ENCODE measurements at places on chromosomes 2 and 18. TPM values are rescaled to one million over a fixed set of nuclear protein-coding genes. Genes with fewer than 3 reads are reported as not detected.

DNA sequence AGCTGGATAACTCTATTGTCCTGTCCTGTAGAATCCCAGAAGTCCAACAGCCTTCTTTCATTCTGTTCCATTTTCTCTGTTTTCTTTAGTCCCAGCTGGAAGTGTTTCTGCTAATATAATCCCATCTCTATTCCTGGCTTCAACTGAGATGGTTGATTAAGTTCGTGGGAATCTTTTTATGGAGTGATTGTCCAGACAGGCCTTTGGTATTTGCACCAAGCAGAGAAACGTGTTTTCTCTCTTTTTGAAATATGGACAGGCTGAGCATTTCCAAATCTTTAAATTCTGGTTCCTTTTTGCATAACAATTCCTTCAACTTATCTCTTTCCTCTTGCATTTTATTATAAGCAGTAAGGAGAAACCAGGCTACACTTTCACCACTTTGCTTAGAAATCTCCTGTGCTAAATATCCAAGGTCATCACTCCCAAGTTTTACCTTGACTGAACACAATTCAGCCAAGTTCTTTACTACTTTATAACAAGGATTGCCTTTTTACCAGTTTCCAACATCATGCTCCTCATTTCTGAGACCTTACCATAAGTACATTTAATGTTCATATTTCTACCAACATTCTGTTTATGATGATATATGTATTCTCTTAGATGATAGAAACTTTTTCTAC lies 108.8 kb downstream of the ZFP36L2 start:
- DNase-seq, result no peak

DNA sequence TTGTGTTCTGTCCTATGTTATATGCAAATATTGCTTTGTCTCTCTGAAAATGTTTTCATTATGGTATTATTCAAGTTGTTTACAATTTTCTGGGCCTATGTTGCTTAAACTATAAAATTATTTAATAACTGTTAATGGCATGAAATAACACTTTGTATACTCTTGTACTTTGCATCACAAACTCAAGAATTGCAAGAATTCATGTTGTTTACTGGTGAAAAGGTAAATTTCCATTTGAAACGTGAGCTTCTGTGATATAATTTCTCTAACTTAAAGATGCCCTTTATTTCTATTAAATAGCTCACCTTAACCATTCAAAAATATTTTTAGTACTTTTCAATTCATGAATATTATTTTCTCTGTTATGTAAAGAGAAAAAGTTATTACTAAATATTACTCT lies 1504.2 kb downstream of the SUCLG1 start:
- no peak for DNase-seq

GRCh38 chr18:69261406-69261805 lies 139.3 kb upstream of the DOK6 start:
- no peak for DNase-seq

DNA sequence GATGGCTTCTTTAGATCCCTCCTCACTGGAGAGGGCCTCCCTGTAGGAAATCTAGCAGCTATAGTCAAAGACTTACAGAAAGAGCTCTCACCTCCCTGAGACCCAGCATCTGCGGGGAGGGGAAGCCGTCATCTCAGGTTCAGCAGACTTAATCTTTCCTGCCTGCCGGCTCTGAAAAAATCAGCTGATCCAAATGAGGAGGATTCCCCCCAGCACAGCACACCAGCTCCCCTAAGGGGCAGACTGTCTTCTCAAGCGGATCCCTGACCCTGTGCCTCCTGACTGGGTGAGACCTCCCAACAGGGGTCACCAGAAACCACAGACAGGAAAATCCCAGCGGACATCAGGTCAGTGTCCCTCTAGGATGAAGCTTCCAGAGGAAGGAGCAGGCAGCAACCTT lies 601.9 kb downstream of the CNTNAP5 start:
- no peak for DNase-seq

DNA sequence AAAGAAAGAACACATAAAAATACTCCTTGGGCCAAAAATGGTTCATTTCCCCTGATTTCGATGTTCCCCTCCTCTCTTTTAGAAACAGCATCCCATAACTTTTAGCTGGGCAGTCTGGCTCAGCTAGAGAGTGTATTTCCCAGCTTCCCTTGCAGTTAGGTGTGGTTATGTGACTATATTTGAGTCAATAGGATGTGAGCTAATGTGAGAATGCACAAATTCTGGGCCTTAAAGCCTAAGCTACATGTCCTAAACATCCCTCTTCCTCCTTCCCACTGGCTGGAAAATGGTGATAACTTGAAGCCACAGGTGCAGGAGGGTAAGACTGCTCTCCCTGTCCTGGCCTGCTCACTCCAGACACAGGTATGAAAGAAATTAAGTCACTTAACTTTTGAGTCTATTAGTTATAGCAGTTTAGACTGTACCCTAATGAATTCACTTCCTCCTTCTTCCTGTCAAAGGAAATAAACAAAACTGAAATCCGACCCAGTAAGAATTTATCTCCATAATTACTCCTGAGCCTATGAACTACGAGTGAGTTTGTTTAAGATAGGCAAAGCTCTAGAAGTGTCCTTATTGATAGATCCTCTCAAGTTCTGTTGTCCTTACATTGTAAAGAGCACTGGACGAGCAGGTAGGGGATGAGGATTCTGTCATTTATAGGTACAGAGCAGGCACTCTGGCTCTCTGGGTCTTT lies 177.6 kb downstream of the MTX2 start:
- DNase-seq, result no peak

DNA sequence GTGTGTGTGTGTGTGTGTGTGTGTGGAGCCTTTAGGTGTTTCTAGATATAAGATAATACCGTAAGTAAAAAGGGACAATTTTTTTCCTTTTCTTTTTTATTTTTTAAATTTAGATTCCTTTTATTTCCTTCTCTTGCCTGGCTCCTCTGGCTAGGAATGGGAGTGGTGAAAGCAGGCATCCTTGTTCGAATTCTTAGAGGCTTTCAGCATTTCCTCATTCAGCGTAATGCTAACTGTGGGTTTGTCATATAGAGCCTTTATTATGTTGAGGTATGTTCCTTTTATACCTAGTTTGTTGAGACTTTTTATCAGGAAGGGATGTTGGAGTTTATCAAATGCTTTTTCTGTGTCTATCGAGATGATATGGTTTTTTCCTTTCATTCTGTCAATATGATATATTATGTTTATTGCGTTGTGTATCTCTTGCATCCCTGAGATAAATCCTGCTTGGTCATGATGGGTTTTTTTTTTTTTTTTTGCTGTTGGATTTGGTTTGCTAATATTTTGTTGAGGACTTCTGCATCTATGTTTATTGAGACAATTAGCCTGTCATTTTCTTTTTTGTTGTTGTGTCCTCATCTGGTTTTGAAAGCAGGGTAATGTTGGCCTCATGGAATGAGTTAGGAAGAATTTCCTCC lies 120.2 kb downstream of the XRCC5 start:
- DNase-seq, result no peak

SPATA3 gene
- total RNA-seq, result 2.9 TPM

INHA gene
- total RNA-seq, result 0.23 TPM

NIFK gene
- 157 TPM for total RNA-seq
